ENCODE measurements at places on chromosomes 11 and 22.

DNA sequence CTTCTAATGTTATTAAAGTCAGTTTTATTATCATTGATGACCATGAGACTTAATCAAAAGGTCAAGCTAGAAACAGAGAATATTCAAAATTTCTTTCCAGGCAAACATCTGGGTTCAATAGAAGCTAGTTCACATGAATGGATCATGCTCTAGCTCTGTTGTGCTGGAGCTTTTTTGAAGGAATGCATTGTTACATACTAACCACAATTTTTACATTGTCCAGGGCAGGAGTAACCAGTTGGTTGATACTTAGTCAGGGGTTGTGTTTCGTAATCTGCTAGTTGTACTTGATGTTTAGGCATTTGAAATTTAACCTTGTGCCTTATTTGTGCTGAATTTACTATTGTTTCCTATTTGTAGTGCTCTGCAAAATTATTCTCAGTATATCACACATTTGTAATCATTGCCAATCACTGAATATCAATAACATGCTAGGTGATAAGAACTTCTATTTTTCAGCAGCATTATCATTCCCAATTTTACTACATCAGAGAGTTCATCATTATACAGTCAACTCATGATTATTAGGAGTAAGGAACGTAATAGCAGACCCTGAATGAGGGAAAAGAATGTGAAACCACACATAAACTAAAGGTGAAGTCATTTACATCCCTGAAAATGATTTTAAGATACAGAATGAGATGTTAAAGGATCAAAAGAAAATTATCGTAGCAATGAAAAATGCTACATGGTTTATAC, 23.2 kb downstream of the NF2 start:
- no peak for DNase-seq

GRCh38 chr11:64935359-64936081, at the start of gene GPHA2:
GPHA2 (minus strand) TSS chr11:64935893; CDS start chr11:64935460, 433 bp downstream.
- DNase-seq = no peak

- no peak for DNase-seq
Measured at GRCh38 chr11:96137373-96137772, 205.6 kb downstream of the MAML2 start.

DNA sequence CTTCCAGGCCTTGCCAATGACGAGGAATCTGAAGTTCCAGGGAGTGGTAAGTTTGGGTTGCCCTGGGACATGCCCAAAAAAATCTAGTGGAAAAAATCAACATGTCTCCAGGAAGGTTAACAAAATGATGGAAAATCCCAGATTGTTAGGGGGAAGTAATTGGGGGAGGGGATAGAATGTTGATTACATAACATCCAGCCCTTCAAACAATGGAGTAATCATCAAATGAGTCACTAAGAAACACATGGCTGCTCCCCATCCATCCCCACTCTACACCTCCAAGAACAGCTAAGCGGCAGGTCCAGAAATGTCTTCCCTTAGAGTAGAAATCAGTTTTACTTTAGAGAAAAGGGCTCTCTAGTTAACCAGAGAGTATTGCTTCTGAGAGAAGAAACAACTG, 94.9 kb downstream of the ETS1 start:
- no peak for DNase-seq

GRCh38 chr11:69166218-69167115, 10.7 kb downstream of the SMIM38 start:
- peak; percentile 2 for DNase-seq

DNA sequence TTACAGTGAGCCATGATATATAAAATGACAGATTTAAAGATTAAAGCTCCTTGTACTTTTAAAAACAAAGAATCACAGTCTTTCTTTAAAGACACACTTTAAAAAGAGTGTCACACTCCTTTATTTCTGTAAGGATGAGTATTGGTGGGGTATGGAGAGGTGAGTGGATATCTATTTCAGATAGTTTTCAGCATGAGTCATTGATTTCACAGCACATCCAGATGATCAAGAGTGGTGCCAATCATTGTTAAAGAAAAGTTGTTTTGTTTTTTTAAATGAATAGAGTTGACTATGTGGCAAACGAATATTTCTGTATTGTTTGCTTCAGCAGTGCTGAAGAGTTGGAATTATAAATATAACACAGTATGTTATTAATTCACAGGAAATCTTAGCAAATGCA, 52.5 kb downstream of the FAR1 start:
- no peak for DNase-seq

DNA sequence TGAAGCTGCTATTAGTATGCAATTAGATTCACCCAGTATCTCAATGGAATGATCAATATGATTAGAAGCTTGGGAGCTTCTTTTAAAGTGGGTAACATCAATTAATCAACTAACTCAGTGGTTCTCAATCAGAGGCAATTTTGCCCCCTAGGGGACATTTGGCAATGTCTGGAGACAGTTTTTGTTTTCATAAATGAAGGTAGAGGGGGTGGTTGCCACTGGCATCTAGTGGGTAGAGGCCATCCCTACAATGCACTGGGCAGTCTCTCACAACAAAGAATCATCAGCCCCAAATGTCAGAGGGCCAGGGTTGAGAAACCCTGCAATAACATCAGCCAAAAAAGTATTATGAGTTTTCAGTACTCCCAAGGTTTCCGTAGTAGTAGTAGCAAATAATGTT, 5.9 kb upstream of the AMOTL1 start:
- no peak for DNase-seq

- DNase-seq = no peak
Measured at GRCh38 chr11:6204706-6205105, 651 bp upstream of the C11orf42 start.

DNA sequence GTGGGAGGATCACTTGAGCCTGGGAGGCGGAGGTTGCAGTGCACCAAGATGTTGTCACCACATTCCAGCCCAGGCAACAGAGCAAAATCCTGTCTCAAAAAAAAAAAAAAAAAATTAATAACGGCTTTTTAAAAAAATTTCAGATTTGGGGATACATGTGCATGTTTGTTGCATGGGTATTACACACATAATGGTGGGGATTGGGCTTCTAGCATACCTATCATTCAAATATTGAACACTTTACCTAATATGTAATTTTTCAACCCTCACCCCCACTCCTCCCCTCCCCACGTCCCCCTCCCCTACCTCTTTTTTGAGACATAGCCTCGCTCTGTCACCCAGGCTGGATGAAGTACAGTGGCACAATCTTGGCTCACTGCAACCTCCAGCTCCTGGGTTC, 40.1 kb downstream of the ABTB2 start:
- DNase-seq = no peak

DNA sequence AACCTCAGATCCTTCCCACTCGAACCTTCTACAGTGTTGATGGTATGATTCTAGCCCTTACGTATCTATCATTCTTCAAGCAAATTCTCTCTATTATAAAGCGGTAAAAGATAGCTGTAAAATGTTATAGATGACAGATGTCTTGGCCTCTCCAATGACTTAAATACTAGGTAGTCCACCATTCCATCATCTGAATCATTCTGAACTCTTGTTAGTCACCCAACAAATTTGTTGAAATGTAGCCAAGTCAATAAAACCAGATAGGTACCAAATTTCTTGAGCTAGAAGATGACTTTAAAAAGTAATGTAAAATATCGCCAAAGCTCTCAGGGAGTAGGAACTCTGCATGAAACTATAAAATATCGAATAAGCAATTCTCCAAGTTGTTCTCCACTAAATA, 32.6 kb upstream of the PICALM start:
- no peak for DNase-seq
